Activated T-cell treated with anti-CD3 and anti-CD28 coated beads, Interleukin-2, amount 50 U/mL, for 72 hours (primary cell): ENCODE measurements at places on chromosomes 1 and 21. TPM values are rescaled to one million over a fixed set of nuclear protein-coding genes. Genes with fewer than 3 reads are reported as not detected.

The GPR153 gene
- 0.62 TPM for total RNA-seq

The YIPF1 gene
- 48.5 TPM for total RNA-seq

The RNF186 gene
- total RNA-seq, result not detected

The DYRK1A gene
- total RNA-seq, result 82.9 TPM

GRCh38 chr1:101992821-101993575 lies 3.7 kb downstream of the OLFM3 start:
- DNase-seq, result no peak

GRCh38 chr21:46048926-46049889 lies 48.7 kb upstream of the COL6A2 start:
- no peak for DNase-seq

GRCh38 chr1:176853503-176853902 lies 311.0 kb downstream of the ASTN1 start:
- DNase-seq, result no peak

- no peak for DNase-seq
Observed at GRCh38 chr1:38860454-38860795, 853 bp upstream of the RRAGC start.

DNA sequence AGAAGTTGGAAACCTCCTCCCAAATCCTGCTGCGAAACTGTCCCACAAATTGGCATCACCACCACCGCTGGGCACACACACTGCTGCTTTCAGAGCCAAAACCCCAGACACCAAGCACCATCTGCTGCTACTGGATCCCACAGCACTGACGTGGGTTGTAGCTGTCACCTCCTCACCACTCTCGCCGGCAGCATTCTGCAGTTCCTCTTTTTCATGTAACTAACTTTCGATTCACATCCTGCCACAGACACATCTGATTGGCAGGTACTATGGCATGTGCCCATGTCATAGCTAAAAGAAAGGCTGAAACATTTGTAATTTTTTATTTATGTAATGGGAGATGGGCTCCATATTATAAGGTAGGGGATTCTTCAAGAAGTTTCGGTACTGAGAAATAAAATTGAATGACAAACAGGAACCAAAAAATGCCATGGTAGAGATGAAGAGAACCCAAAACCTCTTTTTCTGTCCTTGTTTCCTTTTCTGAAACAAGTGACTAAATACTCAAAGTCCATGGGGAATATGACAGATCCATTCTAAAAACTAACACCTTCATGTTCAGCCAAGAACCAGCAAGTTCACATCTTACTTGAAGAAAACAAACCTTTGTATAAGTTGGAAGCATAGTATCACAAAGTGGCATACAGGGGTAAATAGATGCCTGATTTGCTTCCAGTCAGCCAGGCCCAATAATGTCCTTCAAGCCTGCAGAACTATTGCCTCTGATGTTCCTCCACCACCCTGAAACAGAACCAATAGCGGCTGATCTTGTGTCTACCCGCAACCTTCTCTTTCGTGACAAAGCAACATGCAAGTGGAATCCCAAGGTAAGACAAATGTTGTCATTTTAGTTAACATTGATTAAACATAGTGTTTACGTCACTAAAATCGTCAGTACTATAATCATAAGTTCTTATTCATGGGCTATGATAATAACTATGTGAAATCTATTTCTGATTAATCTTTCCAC lies 26.6 kb upstream of the RGS13 start:
- peak; percentile 63 for DNase-seq

DNA sequence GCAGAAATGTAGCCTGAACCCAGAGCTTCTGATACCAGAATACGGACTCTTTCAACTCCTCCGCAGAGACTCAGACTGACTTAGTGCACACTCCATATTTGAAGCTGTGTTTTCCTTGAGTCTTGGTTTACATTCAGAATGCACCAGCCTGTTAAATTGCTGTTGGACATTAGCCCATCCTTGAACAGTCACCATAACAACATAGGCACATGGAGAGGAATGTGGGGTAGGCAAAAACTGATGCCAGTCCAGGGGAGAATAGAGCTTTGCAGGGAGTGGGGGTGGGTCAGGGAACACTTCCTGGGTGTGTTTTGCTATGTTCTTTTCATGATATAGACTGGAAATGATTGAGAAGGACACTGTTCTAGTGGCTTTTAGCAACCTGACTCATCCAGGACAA lies 76.3 kb upstream of the CACNA1E start:
- no peak for DNase-seq

DNA sequence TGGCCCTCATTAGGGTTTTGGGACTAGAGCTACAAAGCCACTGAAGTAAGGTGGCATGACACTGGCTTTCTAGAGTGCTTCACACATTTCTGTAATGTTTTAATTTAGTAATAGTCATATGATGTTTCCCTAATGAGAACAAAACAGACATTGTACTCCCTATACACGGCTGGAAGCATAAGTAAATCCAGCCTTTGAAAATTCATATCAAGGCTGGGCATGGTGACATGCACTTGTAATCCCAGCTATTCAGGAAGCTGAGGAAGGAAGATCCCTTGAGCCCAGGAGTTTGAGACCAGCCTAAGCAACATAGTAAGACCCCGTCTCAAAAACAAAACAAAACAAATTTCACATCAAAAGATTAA lies 7.4 kb downstream of the USP48 start:
- DNase-seq, result no peak

DNA sequence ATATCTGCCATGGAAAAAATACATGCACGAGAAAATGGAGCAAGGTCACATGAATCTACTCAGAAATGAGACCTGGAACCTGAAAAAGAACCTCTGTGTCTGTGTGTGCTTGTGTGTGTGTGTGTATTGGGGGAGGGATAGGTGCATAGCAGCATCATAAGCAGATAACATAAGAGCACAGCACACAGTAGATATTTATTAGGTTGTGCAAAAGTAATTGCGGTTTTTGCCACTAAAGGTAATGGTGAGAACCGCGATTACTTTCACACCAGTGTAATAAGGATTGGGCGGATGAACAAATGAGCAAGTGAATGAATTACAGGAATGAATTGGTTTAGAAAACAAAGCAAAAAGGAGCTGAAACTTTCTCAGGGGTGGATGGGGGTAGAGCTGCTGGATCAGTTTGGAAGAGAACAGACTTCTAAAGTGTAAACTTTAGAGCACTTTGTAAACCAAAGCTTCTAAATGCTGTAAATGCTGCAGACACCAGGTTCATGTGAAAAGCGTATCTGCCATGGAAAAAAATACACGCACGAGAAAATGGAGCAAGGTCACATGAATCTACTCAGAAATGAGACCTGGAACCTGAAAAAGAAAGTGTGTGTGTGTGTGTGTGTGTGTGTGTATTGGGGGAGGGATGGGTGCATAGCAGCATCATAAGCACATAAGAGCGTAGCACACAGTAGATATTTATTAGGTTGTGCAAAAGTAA lies 156.9 kb downstream of the TOMM20 start:
- no peak for DNase-seq

DNA sequence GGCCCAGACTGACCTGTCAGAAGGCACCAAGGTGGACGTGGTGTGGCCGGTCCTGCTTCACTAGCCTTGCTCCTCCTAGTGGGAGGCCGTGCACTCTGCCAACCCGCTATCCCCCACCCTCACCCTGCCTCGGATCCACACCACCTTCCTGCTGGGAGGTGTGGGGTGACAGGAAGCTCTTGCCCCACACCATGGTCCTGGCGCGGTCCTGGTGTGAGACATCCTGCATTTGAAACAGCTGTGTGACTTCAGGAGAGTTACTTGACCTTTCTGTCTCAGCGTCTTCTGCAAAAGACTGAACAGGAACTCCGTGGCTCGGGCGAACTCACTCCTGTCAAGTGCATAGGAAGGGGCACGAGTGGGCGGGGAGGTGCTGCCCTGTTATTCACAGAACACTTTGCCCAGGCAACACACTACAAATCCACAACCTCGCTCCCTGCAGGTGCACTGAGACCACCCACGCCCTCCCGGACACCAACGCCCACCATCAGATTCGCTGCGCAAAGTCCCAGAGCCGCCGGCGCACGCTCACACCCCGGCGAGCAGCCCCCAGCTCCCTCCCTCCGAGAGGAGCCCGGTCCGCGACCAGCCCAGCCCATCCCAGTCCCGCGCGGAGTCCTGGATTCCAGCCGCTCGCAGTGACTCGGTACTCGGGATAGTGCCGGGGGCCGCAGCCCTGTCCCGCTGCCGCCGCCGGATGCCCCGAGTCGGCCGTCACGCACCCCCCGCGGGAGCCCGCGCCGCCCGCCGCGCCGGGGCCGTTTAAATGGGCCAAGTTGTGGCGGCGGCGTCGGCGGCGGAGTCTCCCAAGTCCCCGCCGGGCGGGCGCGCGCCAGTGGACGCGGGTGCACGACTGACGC lies at the start of gene SAMD11:
TSS of gene SAMD11 (plus strand) at position 793 of the 860 bp plus-strand sequence. CDS start 509 bp downstream, outside the sequence.
- peak; percentile 74 for DNase-seq

GRCh38 chr1:35053433-35053832 lies 21.7 kb upstream of the ZMYM6 start:
- no peak for DNase-seq

DNA sequence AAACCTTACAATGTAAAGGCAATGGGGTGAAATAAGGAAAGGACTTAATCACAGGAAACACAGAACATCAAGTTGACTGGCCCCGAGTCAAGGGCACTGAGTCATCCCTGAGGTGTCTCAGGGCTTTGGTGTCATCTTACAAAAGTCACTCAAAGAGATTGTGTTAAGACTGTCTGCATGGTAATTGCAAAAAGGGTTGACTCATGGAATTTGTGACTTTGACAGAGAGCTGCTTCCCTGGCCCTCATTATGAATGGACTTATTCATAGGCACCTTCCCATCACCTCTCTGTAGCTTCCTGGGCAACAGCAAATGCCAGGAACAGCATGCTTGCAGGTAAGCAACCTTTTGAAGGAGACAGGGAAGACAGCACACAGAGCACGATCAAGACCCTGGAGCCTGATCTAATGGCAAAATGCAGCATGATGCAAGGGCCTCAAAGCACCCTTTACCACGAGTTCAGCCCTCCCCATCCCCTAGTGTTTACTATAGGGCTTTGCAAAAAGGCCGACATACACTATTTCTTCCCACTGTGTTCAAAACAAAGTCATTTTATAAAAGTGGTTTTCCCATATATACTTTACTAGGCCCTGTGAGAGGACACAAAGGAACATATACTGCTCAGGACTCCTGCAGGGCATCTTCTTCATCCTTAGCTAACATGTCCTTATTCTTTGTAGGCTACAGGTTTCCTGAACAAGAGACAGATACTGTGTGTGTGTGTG lies 17.1 kb downstream of the ZP4 start:
- DNase-seq, result peak; percentile 5

- DNase-seq, result peak; percentile 61
Observed at GRCh38 chr1:109197158-109198042, 16.3 kb upstream of the SARS1 start.

GRCh38 chr1:221840511-221841243 lies 98.8 kb upstream of the DUSP10 start:
- no peak for DNase-seq

- DNase-seq, result no peak
Observed at GRCh38 chr1:156953571-156953970, 33.1 kb downstream of the LRRC71 start.

DNA sequence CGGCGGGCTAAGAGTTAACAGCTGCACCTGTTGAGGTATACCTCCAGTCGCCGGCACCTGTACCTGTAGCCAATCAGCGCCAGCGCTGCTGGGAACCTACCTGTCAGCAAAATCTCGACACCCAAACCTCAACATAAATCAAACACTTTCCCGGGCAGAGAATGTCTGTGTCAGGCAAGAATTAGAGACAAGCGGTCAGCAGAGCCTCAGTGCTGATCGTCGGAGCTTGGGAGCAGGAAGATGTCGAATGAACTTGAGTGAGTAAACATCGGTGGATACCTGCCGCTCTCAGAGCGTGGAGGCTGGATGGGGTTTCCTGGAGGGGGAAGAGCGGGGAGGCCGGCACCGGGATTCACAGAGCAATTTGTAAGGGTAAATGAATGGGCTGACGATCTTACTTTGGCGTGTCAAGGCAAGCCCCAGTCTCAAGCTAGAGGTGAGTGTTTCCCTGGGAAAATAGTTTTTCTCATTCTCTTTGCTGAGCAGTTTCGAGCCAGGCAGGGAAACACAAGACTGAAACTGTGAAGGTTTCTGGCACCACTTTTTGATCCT lies at the start of gene GRHL3:
TSS of gene GRHL3 (plus strand) at position 46 of the 552 bp plus-strand sequence. CDS start at position 241, 195 bp downstream.
- no peak for DNase-seq

DNA sequence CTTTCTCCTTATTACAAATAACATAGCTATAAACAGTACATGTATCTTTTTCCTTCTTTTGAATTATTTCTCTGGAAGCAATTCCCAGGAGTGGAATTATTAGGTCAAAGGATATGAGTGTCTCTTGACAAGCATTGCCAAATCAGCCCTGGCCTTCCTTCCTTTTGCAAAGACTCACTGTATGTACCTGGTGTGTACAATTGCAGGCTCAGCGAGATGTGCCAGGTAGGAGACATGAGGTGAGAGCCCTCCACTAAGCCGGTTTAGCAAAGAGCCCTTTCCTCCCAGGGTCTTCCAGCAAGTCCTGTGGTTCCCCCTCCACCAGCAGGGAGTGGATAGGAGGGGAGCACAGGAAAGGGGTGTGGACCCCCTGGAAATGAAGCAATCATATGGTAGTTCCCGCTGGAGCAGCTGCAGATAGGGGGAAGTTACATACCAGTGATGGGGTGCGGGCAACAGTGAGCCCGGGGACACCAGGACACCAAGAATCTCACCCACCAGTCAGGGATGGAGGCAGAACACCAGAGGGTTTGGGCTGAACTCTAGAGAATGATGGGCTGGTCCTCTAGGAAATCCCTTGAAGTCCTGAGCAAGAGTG lies 18.3 kb downstream of the RCSD1 start:
- no peak for DNase-seq

GRCh38 chr1:180415236-180415848 lies 87.0 kb downstream of the ACBD6 start:
- no peak for DNase-seq

- DNase-seq, result no peak
Observed at GRCh38 chr1:29195881-29196291, 14.2 kb upstream of the SRSF4 start.

DNA sequence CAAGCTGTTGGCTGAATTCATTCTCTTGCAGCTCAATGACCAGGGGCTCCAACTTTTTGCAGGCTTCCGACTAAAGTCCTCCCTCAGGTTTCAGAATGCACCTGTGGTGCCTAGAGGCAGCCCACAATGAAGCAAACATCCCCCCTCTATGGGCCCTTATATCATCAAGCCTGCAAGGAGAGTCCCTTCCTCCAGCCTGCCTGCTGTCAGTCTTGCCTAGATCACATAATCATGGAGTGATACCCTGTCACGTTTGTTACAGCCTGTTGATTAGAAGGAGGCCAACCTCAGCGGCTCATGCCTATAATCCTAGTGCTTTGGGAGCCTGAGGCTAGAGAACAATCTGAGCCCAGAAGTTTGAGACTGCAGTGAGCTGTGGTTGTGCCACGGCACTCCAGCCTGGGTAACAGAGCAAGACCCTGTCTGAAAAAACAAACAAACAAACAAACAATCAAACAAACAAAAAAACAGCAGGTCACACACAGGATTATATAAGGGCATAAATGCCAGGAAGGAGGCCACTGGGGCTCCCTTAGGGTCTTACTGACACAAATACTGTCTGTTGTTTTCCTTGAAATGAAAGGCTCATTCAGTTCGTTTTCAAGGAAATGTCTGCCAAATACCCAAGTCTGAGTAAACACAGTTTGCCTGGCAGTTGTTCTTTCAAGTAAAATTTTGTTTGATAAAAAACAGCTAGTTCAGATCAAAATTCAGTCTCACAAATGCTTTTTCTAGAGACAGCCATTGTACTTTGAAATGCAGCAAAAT lies 4.7 kb upstream of the SPRR3 start:
- DNase-seq, result no peak

GRCh38 chr21:44904141-44904923 lies 16.4 kb downstream of the ITGB2 start:
- DNase-seq, result no peak
